ENCODE measurements at places on chromosomes 5 and 9.

DNA sequence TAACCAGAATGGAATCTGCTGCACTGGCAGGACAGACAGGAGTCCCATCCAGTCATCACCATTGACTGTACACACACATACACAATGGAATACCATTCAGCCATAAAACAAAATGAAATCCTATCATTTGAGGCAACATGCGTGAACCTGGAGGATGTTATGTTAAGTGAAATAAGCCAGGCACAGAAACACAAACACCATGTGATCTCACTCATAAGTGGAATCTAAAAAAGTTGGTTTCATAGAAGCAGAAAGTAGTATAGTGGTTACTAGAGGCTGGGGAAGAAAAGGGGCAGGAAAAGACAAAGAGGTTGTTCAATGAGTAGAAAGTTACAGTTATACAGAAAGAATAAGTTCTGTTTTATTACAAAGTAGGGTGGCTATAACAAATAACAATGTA lies 884.0 kb upstream of the ACO1 start:
- DNase-seq, result no peak

DNA sequence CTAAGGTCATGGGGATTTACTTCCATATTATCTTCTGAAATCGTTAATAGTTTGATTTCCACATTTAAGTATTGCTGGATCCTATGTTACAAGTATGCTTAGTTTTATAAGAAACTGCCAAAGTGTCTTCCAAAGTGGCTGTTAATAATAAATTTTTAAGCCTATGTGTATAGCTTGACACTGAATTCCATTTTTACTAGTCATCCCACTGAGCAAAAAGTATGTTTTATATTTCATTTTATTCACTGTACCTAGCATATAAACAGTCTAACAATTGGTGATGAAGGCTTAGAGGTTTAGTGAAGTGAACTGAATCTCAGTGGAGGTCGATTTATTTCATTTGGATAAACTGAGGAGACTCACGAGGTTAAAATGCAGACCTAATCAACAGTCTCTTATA lies 174.6 kb downstream of the ADAMTS6 start:
- DNase-seq, result no peak

GRCh38 chr5:68046445-68046844 lies 169.1 kb upstream of the PIK3R1 start:
- no peak for DNase-seq

DNA sequence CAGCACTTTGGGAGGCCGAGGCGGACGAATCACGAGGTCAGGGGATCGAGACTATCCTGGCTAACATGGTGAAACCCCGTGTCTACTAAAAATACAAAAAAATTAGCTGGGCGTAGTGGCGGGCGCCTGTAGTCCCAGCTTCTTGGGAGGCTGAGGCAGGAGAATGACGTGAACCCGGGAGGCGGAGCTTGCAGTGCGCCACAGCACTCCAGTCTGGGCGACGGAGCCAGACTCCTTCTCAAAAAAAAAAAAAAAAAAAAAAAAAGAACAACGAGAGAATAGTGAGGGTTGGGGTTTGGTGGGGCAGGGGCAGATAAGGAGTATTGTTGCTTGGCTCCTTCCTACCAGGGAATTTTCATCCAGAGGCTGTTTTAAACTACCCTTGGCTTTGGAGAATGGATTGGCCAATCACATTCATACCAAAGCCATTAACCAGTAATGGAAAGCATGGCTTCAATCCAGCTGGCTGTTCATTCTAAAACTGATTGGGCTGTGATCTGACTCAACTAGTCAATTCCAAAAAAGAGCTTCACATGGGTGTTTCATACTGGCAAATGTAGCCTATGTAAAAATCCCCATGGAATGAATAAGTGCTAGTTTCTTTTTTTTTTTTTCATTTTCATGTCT lies 64.4 kb downstream of the PLCXD3 start:
- no peak for DNase-seq

GRCh38 chr5:139740992-139741672 lies 54.5 kb upstream of the PSD2 start:
- no peak for DNase-seq

GRCh38 chr9:81410201-81410600 lies 279.1 kb downstream of the TLE1 start:
- no peak for DNase-seq

- no peak for DNase-seq
These were observed 149.0 kb upstream of the WWC1 start for GRCh38 chr5:168142402-168142801.

DNA sequence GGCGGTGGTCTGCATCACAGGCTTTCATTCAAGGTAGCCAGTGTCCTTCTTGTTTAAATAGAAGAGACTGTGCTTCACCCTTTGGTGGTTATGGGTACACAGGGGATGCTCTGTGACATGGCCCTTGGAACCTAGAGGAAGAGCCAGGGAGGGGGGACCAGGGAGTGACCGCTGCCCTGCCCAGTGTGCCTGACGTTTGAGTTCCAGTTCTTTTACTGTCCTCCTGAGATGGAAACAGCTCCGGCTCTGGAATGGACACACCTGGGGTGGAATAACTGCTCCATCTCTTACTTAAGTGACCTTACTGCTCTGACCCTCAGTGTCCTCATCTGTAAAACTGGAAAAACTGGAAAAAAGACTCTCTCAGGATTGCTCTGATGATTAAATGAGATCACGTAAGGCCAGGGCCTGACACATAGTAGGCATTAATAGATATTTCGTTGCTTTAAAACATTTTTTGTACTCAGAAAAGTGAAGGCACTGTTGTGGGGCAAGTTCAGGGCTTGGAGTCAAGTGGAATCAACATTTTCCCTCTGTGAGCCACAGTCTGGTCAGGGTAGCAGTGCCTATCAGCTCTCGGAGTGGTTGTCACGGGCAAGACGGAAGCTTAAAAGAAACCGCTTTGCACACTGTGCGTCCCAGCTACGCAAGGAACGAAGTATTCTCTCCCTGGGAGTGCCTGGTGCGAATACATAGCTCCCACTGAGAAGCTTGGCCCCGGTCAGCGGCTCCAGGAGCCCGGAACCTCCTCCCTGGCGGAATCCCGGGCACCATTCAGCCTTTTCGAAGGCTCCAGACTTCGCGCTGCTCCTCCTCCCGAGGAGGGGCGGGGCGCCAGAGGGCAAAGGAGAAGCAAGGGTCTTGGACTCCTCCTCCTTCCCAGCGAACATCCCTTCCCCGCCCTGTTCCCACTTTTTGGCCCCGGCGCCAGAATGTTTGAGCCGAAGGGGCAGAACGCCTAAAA lies 5.8 kb downstream of the POU4F3 start:
- DNase-seq, result no peak

- no peak for DNase-seq
These were observed 309.8 kb downstream of the IRX2 start for GRCh38 chr5:2441495-2442180.

GRCh38 chr5:135745897-135746500 lies 88.5 kb upstream of the SLC25A48 start:
- no peak for DNase-seq

DNA sequence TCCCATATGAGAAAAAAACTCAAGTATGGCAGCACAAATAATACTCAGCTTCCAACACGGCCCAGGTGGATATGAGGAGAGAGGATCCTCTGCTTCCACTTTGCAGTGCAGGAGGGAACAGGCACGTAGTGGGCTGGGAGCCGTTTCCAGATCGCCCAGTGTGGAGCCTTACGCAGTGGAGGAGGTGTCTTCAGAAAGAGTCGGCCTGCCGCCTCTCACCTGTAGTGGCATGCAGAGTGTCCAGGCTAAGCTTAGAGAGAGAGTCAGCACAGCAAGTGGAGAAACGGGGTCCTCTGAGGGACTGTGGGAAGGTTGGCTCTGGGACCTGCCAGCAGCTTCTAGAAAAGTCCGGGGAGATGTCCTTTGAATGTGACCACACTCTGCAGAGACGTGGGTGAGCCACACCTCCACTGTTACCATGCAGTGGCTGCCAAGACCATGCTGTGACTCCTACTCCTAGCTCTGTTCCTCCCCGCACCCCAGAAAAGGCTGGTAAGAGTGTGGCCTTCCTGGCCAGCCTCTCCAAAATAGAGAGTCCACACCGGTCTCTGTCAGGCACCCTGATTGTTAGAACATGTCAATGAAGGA lies 3.5 kb upstream of the SEMA4D start:
- DNase-seq, result no peak

DNA sequence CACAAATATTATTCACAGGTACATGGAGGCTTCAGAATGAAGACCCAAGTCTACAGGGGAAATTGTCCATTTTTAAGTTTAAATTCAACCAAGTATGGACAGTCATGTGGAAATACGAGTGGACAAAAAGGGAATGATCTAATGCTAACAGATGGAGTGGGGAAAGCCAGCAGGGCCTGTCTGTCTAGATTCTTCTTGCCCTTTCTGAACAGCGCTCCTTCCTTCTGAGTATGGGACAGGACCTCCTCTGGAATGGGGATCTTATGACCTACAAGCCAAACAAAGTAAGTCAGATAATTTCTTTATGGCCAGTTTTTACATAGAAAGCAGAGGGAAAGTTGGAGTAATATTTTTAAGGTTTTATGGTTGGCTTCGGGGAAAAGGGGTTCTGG lies 119.8 kb upstream of the NEK6 start:
- no peak for DNase-seq

DNA sequence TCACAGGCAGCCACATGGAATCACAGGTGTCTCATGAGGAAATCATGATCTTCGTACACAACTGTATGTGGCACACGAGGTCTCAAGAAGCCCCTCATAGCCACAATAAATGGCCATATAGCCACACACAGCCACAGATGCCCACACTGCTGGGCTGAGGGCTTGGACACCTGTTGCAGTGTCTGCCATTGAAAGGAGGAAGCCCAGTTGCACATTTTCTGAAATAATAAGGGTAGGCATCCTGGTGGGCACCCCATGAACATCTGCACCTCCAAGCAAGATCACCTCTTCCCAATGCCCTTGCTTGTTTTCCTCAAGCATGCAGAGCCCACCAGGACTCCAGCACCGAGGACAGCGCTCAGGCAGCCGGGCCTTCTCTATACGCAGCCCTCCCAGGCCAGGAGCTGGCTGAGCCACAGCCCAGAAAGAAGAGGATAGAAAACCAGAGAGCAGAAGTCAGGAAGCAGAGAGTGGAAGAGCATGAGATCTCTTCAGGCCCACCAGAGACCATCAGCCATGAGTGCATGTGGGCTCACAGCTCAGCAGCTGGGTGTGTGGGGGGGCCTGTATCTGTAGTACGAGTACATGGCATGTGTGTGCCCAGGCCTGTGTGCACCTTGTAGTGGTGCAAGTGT lies 1.0 kb upstream of the ACSL6 start:
- no peak for DNase-seq

DNA sequence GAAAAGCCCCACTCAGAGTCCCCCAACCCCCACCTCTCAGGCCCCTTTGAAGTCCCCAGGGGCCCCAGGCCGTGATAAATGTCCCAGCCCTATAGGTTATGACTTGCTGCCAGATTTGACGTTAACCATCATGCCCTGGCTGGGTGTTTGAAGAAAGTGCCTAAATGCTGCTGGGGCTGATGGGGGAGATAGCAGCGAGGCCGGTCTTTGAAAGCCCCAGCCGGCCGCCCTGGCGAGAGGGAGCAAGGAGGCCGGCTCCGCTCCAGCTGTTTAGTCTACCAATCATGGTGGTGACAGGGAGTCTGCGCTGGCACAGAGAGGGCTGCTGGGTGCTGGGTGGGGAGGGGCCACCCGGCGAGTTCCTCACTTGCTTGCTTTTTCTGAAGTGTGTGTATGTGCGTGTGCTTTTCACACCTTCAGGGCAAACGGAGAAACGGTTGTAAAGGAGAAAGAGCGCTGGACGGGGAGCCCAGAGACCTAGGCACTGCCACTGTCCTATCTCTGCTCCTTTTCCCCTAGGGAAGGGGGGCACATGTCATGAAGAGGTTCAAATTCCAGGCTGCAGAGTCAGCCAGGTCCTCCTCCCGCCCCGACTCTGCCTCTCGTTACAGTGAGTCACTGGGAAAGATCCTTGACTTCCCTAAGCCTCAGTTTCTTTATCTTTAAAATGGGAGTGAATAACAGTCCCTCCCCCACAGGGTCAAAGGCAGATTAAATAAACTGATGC lies 126.1 kb upstream of the HAND1 start:
- no peak for DNase-seq

GRCh38 chr5:59497207-59497606 lies 396.3 kb downstream of the PDE4D start:
- DNase-seq, result no peak

DNA sequence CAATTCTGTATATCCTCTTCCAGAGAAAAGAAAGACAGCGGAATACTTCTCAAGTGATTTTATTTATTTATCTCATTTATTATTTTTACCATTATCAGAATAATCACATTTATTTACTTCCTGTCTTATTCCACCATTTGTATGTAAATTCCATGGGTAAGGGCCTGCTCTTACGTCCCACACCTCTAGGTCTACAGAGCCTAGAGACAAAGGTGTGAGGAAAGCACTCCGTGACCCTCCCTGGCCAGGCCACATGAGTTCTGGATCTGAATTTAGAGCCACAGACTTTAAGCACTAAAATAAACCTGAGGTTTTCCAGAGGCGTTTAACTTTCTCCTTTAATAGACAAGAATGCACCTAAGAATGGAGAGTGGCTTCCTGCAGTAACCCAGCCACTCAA lies 85.3 kb upstream of the CTSV start:
- no peak for DNase-seq

DNA sequence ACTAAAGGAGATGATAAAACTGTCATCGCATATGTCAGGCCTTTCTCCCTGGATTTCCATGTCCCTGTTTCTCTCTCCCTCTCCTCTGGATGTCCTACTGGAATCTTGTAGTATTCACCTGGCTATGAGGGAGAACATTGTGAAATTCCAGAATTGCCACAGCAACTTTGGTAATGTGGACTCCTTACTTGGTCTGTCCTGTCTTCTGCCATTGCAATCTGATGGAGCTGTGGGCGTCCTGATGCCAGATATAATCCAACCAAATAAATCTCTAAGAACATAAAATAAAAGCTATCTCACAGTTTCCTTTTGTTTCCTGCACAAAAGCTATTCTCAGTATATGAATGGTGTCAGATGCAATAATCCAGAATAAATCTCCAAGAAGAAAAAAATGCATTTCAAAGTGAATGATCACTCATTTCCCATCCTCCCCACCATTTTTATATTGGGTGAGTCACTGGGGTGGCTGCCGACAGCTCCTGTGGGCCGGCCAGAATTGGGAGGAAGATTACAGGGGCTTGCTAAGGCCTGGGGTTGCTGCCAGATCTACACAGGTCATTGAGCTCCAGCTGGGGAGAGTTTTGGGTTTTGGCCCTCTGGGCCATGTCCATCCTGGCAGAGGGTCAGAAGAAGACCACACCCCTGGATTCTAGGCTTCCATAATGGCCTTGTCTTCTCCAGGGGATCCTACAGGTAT lies 160.7 kb upstream of the PITX1 start:
- DNase-seq, result no peak

- no peak for DNase-seq
These were observed 1.4 kb downstream of the DBH start for GRCh38 chr9:133637451-133638055.

DNA sequence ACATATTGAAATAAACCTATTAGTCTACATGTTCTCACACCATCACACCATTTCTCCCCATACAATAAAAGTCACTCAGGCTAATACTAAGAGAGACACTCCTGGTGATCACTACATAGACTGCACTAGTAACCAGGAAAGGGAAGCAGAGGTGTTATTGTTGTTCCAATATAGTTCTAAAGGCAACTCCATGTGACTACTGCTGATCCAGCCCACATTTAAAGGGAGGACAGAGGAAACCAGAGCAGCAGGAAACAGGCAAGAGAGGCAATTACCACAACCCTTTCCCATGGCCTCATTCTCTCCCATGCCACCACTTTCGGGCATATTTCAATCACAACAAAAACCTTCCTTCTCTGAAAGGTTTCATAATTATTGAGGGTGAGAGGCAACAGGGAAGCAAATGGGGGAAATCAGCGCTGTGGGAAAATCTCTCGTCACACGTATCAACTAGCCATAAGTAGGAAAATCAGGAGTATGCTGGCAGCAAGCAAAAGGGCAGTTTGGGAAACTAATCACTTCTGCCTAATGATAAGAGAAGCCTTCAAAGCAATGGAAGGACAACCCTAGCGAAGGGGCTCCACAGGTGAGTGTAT lies 1.8 kb downstream of the UBAP2 start:
- no peak for DNase-seq
